Body of pancreas (tissue), 4 donors: ENCODE measurements at places on chromosomes 6 and 20.
A peak's percentile ranks its signal among the peaks of the same experiment; 100 is the strongest.

DNA sequence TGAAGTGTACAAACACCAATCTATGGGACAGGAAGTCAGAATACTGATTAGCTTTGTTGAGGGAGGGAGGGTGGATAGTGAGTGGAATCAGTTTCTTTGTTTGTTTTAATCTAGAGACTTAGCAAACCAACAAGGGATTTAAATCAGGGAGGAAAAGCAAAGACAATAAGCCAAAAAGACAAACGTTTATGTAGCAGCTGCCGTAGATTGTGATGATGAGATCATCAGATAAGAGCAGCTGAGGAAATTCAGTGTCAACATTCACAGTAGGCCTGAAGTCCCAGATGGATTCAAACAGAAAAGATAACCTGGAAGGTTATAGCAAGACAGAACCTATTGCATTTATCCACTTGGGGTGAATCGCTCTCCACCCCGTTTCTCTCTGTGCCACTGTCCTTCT is 104.9 kb upstream of the SYNDIG1 start:
- no peaks in the 10 kb centered on the region for H3K4me1 ChIP-seq
- H3K4me3 ChIP-seq = no peak overlapping the region
- DNase-seq = no peak

DNA sequence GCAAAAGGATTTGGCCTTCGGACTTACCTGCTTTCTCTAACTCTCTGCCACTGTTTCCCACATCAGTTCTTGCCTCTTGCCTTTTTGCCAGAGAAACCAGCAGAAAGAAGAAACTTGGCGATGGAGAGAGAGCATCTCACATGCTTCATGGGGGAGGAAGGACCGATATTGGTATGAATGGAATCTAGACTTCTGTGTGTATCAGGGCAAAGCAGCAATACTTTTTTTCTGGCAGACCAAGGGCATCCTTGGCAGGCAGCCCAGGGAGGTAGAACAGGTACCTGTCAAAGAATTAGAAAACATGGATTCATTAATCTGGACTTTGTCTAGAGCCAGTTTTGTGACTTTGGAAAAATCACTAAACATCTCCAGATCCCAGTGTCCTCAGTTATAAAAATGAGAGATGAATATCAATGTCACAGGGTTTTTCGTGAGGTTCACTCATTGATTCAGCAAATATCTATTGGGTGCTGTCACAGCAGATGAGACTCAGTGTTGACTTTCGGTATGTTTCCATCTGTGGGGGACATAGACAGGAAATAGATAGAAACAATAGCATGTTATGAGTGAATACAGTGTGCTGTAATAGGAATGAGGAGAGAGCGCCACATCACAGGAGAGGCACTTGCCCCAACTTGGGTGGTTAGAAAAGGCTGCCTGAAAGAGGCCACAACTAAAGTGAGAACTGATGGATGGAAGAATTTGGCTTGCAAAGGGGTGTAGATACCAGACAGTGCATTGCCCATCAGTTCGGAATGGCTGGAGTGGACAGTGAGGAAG is 114.1 kb downstream of the CD83 start:
- no peak overlapping the region for H3K27ac ChIP-seq
- H3K27me3 ChIP-seq = no peaks in the 10 kb centered on the region
- DNase-seq = no peak
- peaks cover 18% of the 10 kb centered on the region for H3K4me1 ChIP-seq
- H3K4me3 ChIP-seq = no peak overlapping the region

DNA sequence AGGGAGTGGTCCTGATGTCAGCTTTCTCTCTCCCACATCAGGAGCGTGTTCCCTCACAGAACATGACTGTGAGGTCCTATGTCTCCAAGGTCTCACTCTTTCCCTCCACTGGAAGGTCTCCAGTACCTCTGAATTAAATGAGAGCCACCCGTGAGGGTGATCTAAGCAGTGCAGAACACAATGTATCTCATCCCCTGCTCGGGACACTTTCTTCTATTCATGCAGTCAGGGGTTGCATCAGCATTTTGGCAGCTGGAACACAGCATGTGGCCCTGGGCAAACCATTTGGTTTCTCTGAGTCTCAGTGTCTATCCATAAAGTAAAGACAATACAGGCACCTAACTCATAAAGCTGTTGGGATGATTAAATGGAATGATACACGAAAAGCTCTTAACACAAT is 34.2 kb downstream of the MAFB start:
- no peaks in the 10 kb centered on the region for H3K4me1 ChIP-seq
- DNase-seq = no peak
- H3K4me3 ChIP-seq = no peak overlapping the region
- H3K27me3 ChIP-seq = no peaks in the 10 kb centered on the region
- no peak overlapping the region for H3K27ac ChIP-seq
- H3K36me3 ChIP-seq = no peaks in the 10 kb centered on the region

GRCh38 chr6:36418558-36418957 is 24.1 kb downstream of the PXT1 start:
- no peak for DNase-seq
- no peaks in the 10 kb centered on the region for H3K36me3 ChIP-seq
- peaks cover 7% of the 10 kb centered on the region for H3K4me1 ChIP-seq

DNA sequence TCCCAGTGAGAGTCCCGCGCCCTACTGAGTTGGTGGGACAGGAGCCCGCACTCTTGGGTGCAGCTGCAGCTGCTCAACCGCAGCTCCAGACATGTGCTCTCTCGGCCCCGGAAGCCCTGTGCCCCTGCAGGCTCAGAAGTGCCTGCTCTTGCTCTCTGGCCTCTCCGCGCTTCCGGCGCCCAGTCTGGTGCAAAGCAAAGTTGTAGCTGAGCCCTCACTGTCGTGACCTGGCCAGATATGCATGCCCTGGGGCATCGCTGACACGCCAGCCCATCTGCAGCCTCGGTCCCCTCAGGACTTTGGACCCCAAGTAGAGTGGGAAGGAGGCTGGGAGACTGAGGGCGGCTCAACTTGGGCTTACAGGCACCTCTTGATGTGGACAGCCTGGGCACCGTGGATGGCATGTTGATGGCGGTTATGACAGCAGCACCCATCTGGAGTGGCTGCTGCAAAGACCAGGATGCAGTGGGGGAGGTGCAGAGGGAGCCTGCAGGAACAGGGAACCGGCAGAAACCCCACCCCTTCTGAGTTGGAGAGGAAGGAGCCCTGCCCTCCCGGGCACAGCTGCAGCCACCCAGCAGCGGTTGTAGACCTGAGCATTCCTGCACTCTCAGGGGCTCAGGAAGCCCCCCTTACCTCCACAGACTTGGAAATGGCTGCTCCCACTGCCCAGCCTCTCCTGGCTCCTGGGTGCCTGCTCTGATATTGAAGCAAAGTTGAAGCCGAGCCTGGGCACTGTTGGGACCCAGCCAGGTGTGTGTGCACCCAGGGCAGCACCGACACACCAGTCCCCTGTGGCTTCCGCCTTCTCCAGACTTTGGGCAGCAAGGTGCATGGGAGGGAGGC is 462.6 kb downstream of the TBC1D32 start:
- no peak overlapping the region for H3K4me3 ChIP-seq
- H3K27ac ChIP-seq = no peak overlapping the region
- no peaks in the 10 kb centered on the region for H3K27me3 ChIP-seq
- H3K4me1 ChIP-seq = no peaks in the 10 kb centered on the region

DNA sequence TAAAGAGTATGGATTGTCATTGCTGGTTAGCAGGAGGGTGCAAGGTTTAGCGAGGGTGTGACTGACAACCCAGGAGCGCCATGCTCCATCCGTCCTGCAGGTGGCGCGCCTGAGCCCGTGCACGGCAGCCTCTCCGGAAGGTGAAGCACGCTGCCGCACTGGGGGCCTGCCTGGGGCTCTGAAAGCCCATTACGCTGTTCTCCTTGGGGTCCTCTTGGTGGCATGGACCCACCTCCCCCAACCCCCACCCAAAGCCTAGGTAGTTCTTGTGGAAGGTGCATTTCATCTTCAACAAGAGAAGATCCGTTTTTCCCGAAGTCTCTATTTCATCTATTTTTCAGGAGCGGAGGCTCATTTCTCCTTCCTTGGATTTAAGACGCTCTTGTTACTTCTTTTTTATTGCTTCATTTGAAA is 197.4 kb upstream of the KCNG1 start:
- H3K27ac ChIP-seq = no peak overlapping the region
- no peaks in the 10 kb centered on the region for H3K36me3 ChIP-seq
- H3K4me1 ChIP-seq = no peaks in the 10 kb centered on the region
- DNase-seq = peak; percentile 6

DNA sequence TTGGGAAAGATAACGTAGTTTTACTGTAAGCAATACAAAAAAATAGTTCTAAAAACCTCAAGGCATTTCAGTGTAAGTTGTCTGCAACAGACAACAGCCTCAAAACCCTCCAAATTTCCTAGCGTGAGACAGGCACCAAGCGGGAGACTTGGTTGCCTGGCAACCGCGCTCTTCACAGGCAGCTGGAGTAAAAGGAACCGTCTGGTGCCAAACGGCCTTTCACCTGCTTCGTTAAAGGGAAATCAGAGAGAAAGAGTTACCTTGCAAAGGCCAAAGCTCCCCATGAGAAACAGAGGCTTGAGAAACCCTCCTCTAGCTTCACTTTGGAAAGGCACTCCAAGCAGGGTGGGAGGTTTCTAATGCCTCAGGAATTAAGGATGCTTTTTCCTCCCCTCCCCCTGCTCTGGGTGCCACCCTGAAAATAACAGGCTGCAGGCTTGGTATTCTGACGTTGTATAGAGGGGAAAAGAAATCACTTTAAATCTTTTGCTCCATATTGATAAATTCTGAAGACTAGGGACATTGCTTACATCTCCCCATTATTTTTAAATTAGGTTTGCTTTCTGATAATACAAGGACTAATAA is 129.7 kb upstream of the UFL1 start:
- no peak overlapping the region for H3K4me3 ChIP-seq
- no peaks in the 10 kb centered on the region for H3K36me3 ChIP-seq
- no peaks in the 10 kb centered on the region for H3K4me1 ChIP-seq
- H3K27ac ChIP-seq = no peak overlapping the region
- no peaks in the 10 kb centered on the region for H3K27me3 ChIP-seq
- peak; percentile 31 for DNase-seq

DNA sequence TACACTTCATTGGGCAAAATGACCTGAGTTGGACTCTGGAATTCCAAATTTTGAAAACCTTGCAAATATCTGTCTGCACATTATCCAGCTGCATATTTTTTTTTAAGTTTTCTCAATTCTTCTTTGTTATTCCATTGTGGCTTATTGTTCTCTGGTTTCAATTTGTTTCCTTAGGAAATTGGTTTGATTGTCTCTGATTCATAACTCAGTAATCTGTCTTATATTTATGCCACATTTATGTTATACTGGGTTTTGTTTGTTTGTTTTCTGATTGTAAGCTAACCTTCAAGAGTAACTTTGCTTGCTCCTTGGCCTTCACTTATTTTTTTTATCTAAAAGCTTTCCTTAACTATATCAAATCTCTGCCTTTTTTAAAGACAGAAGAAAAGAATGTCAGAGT is 193.3 kb upstream of the PLCB4 start:
- no peaks in the 10 kb centered on the region for H3K36me3 ChIP-seq
- DNase-seq = no peak
- H3K4me1 ChIP-seq = no peaks in the 10 kb centered on the region
- no peak overlapping the region for H3K4me3 ChIP-seq
- no peaks in the 10 kb centered on the region for H3K27me3 ChIP-seq

DNA sequence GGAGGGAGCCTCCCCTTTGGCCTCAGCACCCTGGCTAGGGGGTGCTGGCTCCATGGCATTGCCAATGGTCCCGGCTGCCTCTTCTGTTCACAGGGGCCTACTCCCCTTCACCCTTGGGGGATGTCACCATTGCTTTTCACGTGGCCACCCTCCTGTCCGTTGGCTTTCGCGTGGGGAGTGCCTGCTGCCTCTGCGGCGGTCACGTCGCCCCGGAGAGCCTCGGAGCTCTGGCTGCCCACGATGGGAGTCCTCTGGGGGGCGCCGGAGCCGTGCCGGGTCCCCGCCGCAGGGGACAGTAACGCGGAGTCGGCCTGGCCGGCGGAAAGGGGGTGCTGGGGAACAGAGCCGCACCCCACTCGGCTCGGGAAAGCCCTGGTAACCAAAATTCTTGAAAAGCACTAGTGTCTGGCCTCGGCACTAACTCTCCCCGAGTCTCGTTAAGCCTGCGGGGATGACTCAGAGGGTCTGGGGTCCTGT is 661 bp upstream of the HEBP2 start:
- peak; percentile 54 for DNase-seq
- peaks cover 18% of the 10 kb centered on the region for H3K4me1 ChIP-seq
- no peaks in the 10 kb centered on the region for H3K27me3 ChIP-seq
- peak overlapping the region; percentile 96 for H3K27ac ChIP-seq

GRCh38 chr6:34610819-34611477 is 54.8 kb upstream of the SPDEF start:
- DNase-seq = peak; percentile 49
- no peaks in the 10 kb centered on the region for H3K27me3 ChIP-seq
- H3K27ac ChIP-seq = no peak overlapping the region
- H3K4me3 ChIP-seq = no peak overlapping the region
- H3K4me1 ChIP-seq = peaks cover 14% of the 10 kb centered on the region
- no peaks in the 10 kb centered on the region for H3K36me3 ChIP-seq

DNA sequence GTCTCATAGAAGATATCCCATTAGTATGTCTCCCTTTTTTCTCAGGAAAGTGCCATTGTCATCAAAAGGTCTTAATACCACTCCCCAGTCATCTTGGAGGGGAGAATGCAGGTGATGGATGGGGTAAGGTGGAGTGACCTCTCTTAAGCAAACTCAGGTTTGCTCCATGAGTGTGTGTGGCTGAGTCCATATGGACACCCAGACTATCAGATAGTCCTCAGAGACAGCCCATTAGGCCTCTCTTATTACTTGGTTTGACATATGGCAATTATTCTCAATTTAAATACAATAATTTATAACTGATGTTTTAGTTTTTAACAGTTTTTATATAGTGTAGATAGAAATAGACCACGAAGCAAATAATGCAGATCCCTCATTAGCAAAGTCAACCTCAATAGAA is 23.2 kb downstream of the LAMA4 start:
- no peak overlapping the region for H3K27ac ChIP-seq
- H3K4me3 ChIP-seq = no peak overlapping the region
- H3K27me3 ChIP-seq = no peaks in the 10 kb centered on the region
- peaks cover 6% of the 10 kb centered on the region for H3K4me1 ChIP-seq

DNA sequence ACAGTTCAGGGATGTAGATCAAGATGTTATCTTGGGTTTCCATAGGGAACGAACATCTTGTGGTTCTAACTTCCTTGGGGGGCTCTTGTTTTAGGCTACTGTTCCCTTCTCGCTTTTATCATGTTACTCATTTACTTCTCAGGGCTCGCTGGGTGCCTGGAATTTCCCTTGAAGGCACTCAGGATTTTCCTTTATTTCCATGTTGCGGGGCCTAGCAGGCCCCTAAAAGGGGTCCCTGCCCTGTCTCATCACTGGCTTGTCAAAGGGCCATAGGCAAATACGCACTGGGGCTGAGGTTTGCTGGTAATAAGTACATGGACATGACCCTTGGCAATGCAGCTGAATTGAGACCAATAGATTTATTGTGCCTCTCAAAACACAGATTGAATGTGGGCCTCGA is 262.3 kb downstream of the CDH4 start:
- H3K4me3 ChIP-seq = no peak overlapping the region
- H3K27ac ChIP-seq = no peak overlapping the region
- no peaks in the 10 kb centered on the region for H3K36me3 ChIP-seq
- peaks cover 4% of the 10 kb centered on the region for H3K27me3 ChIP-seq

GRCh38 chr6:156517088-156517487 is 260.1 kb upstream of the ARID1B start:
- H3K4me3 ChIP-seq = no peak overlapping the region
- no peaks in the 10 kb centered on the region for H3K36me3 ChIP-seq
- no peaks in the 10 kb centered on the region for H3K4me1 ChIP-seq
- no peak for DNase-seq
